Inflammatory macrophage (primary cell): ENCODE measurements at places on chromosomes 4 and X.

GRCh38 chrX:72046447-72046846 lies 85.3 kb downstream of the RTL5 start:
- no peak for DNase-seq

GRCh38 chr4:156962528-156962974 lies 9.0 kb downstream of the PDGFC start:
- no peak for DNase-seq

- DNase-seq: no peak
Measured at GRCh38 chr4:163077680-163078079, 89.0 kb downstream of the NAF1 start.

DNA sequence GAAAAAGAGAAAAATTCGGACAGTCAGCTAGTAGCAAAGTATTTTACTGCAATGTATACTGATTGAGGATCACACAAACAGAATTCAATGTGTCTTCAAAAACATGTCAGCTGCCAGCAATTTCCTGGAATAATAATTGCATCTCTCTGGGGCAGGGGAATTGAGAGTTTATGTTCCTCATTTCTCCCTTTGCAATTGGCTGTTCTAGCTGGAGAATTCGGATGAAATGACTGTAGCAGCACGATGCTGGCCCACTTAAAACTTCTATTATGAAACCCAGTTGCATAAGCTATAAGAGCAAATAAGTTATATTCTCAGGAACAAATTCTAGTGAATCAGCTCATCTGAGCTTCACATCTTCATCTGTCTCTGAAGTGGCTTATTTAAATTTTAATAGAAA lies 99.9 kb upstream of the CPEB2 start:
- DNase-seq: peak; percentile 82

DNA sequence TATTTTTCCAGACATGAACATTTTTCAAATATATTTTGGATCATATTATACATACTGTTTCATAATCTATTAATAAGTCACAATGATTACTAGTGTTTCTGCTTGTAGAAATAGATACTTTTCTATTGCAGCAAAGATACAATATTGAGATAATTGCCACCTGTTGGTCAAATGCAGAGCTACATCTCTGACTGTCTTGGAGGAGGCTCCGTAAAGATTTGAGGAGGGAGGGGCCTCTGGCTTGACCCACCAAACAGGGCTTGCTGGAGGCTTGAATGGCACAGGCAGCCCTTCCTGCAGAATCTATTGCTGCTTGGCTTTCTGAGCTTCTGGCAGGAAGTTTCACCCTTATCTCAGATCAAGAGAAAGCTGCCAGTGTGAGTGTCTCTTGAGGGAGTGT lies 99.3 kb upstream of the ARMCX2 start:
- peak; percentile 35 for DNase-seq

DNA sequence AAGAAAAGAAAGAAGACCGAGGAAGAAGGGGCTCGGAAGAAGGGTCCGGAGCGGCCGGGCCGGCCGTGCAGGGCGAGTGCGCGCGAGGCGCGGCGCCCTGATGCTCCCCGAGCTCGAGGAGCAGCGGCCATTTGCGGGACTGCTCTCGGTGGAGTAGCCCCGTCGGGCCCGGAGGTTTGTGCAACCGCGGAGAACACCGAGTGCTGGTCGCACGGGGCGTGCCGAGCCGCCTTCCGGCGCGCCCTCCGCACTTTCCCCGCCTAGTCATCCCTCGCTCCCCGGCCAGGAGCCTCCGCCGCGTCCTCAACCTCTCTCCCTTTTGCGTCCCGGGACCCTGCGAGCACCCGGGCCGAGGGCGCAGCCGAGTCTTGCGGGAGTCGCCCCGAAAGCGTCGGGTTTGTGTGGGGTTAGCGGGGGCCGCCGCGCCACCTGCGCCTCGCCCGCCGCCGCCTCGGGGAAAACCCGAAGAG lies 127.4 kb downstream of the LAS1L start:
- DNase-seq: no peak
